ENCODE measurements at places on chromosomes 2 and 18. TPM values are rescaled to one million over a fixed set of nuclear protein-coding genes. Genes with fewer than 3 reads are reported as not detected.
A peak's percentile ranks its signal among the peaks of the same experiment; 100 is the strongest.

DNA sequence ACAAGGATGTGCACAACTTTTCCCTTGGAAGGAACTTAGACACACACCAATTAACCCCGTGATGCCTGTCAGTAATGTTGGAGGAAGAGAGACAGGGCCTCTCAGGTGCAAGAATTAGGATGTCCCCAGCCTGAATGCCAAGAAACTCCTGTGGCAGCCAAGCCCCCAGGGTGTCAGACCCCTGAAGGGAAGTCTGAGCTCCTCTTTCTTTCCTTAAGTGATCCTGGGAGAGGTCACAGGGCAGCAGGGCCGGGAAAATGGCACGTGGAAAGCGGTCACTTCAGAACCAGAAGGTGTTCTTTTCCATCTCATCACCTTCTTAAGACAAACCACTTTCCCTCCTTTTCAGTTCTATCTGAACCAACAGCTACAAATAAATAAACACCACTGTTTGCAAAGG is 185.9 kb downstream of the ANAPC1 start:
- no peak for DNase-seq

- no peak for DNase-seq
These were observed 40.2 kb upstream of the GMCL1 start for GRCh38 chr2:69789175-69789721.

- DNase-seq, result no peak
These were observed 214.8 kb upstream of the RAB6C start for GRCh38 chr2:129764376-129765325.

GRCh38 chr2:111049792-111050640 is 70.7 kb upstream of the BCL2L11 start:
- peak; percentile 63 for DNase-seq

GRCh38 chr2:109351164-109351756 is 222.3 kb downstream of the SH3RF3 start:
- DNase-seq, result no peak

- no peak for DNase-seq
These were observed 22.5 kb upstream of the NDUFV2 start for GRCh38 chr18:9079818-9080528.

DNA sequence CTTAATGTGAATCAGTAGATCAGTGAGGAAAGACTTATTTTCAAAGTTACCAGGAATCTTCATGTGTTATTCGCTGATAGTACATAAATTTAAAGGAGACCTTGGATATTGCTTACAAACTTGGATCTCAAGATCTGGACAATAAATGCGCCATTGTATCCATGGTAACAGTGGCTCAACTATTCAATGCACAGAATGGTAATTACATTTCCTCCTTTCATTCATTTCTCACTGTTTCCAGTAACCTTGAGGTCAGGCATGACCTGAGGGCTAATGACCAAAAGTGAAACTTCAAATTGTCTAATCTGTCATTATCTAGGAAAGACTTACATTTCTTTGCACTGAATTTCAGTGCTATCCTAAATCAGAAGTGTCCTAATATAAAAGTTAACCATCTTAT is 8.1 kb downstream of the LRP2 start:
- DNase-seq, result no peak

GRCh38 chr2:149357058-149357457 is 26.7 kb downstream of the LYPD6 start:
- DNase-seq, result no peak

DNA sequence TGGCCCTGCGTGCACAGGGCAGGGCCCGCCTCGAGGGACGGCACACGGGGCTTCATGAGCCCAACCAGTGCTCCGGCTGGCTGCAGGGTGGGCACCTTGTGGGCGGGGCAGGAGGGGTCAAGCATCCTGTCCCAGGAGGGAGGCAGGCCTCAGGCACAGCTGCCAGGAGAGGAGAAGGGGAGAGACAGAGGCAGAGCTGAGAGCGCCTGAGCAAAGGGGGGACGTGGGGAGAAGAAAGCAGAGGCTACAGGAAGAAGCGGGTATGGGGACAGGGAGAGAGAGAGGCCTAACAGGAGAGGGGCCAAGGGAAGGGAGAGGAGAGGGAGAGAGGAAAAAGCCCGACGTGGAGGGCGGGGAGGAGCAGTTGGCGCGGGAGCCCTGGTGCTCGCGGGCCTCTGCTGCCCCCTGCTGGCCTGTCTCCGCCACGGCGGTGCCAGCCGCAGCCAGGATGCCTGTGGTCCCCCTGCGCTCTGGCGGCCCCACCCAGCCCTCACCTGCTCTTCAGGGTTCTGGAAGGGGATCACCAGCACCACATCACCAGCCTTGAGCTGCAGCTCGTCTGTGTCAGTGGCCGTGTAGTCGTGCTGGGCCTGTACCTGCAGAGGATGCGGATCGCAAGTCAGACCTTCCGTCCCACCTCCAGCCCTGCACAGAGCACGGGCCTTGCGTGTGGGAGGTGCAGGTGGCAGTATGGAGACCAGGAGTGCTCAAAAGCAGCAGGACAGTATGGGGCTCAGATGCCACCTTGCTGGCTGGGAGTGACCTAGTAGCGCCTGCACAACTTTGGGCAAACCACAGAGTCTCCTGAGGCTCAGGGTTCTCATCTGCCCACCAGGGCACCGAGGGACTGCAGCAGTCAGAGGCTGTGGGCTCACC is 56.8 kb downstream of the BIN1 start:
- peak; percentile 35 for DNase-seq

DNA sequence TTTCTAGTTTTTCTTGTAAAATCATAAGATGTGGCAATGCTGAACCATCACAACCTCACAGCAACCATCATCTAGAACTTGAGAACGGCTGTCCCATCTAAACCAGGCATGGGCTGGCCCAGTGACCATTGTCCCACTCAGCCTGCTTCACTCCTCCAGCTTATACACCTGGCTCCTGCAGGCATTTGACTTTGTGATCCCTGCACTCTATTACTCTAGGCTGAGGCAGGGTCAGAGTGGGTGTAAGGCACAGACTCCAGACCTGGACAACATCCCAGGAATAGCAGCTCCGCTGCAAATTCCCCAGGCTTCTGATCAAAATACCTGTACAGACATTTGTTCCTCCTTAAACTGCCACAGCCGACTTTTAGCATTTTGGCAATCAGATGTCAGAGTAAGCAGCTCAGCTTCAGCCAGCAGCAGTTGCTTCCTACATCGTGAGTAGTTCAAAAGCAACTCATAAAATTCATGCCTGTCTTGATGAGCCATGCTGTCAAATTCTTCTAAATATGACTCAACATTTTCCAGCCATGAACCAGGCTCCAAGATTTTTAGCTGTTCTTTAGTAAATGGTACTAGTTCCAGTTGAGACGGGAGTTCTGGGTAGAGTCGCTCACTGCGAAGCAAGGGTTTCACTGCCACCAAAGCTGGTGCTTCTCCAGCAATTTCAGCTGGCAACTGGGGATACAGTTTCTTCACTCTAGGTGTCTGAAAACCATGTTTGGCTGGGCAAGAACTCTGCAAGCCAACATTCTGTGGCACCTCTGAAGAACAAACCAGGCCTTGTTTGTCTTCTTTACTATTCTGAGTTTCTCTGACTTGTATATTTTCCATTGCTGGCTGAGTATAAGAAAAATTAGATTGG is 12.8 kb downstream of the EPG5 start:
- no peak for DNase-seq

GRCh38 chr18:51266773-51267172 is 69.3 kb upstream of the MEX3C start:
- DNase-seq, result no peak

DNA sequence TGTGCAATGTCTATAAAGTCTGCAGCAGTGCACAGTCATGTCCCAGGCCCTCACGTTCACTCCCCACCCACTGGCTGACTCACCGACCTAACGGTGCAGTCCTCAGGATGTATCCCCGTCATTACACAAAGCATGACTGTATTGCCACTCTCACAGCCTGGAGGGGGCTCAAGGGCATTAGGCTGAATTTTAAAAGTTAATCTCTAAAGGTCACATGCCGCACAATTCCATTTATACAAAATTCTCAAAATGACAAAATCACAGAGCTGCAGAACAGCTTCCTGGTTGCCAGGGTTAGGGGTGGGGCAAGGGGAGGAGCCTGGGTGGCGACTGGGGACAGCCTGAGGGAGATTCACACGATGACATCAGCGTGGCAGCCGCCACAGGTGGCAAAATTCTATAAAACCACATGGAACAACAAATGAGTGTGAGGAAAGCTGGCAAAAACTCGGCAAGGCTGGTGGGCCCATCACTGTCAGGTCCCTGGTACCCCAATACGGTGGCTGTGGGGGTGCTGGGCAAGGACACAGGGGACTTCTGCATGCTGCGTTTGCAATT is 97.6 kb downstream of the NDUFA10 start:
- DNase-seq, result no peak

DNA sequence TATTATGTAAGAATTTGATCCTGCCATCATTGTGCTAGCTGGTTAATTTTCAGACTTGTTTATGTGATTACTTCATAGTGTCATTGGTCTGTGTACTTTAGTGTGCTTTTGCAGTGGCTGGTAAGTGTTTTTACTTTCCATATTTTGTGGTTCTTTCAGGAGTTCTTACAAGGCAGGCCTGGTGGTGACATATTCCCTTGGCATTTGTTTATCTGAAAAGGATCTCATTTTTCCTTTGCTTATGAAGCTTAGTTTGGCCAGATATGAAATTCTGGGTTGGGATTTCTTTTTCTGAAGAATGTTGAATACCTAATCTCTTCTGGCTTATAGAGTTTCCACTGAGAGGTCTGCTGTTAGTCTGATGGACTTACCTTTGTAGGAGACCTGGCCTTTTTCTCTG is 72.8 kb upstream of the MC4R start:
- no peak for DNase-seq

DNA sequence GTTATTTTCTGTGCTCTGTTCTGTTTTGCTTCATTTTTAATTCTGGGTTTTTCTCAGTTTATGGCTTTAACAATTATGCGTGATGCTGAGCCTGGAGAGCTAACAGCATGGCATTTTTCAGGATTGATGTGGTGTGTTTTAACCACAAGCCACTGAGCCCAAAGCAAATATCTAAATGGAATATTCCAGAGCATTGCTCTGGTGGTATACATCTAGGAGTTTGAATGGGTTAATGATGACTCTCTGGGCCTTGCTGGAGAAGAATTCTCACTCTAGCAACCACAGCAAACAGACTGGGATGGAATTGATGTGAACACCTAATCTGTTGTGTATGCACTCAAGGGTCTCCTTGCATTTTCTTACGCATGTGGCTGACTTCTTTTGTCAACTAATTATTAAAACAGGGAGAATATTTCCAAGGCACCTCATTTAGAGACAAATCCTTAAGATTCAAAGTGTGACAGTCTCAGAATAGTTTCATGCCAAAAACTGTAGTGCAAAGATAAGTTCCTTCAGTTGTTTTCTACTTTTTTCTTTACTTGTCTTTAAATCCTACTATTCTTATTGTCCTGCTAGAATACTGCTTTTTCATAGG is 164.0 kb downstream of the DTNA start:
- no peak for DNase-seq

GRCh38 chr2:151033271-151034248 is 228.1 kb downstream of the RBM43 start:
- no peak for DNase-seq

DNA sequence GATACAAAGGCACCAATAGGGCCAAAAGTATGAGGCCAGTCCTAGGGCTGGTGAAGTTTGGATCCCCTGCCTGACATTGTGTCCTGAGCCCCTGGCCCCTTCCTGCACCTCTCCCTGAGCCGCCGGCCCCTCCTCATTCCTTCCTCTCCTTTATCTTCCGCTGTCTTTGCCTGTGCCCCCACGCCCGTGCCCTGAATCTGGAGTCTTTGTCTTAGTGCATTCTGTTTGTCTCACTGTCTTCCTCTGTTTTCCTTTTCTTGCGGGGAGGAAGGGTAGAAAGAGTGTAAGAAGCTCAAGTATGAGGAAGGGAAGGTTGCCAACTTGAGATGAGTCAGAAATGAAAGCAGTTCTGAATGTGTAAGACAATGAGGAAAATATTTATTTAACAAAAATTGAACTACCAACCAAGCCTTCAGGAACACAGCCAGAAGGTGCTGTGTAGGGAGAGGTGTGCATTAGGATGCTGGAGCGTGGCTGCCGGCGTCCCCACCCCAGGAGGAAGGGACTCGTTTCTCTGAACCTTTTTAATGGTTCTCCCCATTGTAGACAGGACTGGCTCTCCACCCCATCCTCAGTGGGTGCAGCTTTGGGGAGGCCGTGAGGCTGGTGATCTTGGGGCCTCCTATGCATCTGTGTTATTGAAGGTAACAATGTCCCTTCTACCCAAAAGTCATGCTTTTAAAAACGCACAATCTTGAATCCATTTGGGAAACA is 133.1 kb downstream of the NEDD4L start:
- DNase-seq, result no peak

- no peak for DNase-seq
These were observed 60.8 kb downstream of the MYO3B start for GRCh38 chr2:170238776-170239175.

- no peak for DNase-seq
These were observed 63.0 kb upstream of the GALNT13 start for GRCh38 chr2:153808679-153809078.

- DNase-seq, result no peak
These were observed 94.6 kb downstream of the PTH2R start for GRCh38 chr2:208501206-208501605.

DNA sequence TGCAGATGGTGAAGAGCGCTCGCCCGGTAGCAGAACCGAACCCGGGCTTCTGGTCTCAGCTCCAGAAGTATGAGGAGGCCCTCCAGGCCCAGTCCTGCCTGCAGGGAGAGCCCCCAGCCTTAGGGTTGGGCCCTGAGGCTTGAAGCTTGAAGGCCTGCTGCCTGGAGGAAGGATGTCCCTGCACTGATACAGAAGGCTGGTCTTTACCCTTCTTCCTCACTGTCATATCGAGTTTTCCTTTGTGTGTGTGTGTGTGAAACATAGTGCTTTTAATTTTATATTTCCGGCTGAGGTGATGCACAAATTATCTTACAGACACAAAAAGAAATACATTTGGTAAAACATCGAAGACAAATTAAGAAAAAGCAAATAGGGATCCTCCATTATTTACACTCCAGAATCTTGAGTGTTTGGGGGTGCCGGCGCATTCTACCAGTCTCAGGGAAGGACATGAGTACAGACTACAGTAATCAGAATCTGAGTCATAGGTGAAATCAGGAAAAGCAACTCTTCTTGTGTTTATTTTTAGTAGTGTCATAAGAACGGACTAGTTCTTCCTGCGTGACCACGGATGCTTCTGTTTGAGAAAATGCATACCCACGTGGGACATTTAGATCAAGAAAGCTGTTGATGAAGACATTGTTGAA is 1.3 kb downstream of the DUSP28 start:
- no peak for DNase-seq

DNA sequence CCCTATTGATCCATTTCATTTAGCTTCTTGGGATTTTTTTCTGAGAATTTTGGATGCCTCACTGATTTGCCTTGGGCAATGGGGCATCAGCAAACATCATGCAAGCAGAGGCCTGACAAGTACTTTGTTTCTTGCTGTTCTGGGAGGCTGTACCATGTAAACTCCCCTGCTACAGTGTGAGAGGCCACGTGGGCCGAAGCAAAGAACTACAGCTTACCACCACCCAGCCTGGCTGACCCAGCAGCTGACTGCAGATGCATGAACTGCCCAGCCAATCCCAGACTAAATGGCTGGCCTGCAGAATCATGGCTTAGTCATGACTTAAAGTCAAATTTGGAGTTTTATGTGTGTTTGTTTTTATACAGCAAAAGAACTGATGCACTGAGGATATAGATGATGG is 579.9 kb downstream of the CNTNAP5 start:
- DNase-seq, result no peak

GRCh38 chr2:134080386-134081089 is 173.3 kb upstream of the MGAT5 start:
- no peak for DNase-seq

ALK gene
- polyA plus RNA-seq, result 0.30 TPM

PRKD3 gene
- 70.5 TPM for polyA plus RNA-seq

REG3G gene
- polyA plus RNA-seq, result not detected

SLC16A14 gene
- 4.7 TPM for polyA plus RNA-seq

AGXT gene
- polyA plus RNA-seq, result 0.15 TPM

DCDC2C gene
- polyA plus RNA-seq, result 2.6 TPM
